ENCODE measurements at places on chromosomes 13 and 19.

- no peak for DNase-seq
Measured at GRCh38 chr19:14146789-14147216, 10.4 kb upstream of the ASF1B start.

- no peak for DNase-seq
Measured at GRCh38 chr19:39142630-39143029, 17.0 kb downstream of the PAK4 start.

DNA sequence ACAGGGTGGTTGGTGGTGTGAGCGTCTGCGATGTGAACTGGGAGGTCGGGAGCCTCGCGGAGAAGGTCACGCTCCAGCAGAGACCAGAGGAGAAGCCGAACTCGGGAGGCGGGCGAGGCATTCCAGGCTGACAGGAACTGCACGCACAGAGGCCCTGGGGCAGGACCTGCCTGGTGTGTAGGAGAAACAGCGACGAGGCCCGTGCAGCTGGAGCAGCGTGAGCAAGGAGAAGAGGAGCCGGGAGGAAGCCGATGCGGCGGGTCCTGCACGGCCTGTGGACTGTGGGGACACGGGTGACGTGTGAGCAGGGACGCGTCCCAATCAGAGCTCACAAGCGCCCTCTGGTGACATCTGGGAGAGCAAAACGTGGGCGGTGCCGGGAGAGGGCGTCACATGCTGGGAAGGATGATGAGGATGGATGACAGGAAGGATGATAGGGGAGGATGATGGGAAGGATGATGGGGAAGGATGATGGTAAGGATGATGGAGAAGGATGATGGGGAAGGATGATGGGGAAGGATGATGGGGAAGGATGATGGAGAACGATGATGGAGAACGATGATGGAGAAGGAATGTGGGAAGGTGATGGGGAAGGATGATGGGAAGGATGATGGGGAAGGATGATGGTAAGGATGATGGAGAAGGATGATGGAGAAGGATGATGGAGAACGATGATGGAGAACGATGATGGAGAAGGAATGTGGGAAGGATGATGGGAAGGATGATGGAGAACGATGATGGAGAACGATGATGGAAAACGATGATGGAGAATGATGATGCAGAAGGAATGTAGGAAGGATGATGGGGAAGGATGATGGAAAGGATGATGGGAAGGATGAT lies 16.1 kb upstream of the MADCAM1 start:
- DNase-seq = no peak

DNA sequence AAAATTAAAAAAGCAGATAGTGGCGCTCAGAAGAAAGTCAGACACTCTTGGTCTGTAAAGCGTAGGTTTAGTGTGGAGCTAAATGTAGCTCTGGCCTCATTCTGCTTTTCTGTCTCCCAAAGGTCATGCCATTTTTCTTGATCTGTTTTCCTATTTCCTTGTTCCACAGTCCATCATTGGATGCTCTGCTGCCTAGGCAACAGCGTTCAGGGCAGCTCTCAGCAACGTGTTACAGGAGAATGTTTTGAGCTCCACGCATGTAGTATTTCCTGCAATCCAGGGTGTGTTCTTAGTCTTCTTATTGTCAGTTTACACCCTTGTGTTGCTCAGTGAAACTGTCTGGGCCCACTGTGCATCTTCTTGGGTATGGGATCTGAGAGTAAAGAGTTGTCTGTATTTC lies 46.0 kb upstream of the PCDH8 start:
- DNase-seq = no peak

GRCh38 chr19:11007962-11008532 lies 47.2 kb downstream of the SMARCA4 start:
- no peak for DNase-seq

DNA sequence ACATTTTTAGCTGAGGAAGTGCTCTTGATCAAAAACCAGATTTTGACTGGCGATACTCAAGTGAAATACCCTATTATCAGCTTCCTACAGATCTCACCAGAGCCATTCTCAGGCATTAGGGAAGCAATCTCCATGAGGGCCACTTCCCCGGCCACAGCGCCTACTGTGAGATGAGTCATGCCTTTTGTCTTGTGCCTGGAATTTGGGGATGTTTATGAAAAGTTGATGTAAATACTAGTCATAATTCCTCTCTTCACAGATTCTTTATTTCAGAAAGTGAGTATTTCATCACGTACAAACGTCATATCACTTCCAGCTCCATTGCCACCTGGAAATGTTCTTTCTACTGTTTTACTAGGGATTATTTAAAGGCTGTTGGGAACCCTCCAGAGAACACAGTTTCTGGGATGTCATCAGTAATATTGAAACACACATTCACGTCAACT lies 25.3 kb upstream of the SLC46A3 start:
- DNase-seq = no peak

- no peak for DNase-seq
Measured at GRCh38 chr19:4487572-4487971, 15.5 kb downstream of the HDGFL2 start.

DNA sequence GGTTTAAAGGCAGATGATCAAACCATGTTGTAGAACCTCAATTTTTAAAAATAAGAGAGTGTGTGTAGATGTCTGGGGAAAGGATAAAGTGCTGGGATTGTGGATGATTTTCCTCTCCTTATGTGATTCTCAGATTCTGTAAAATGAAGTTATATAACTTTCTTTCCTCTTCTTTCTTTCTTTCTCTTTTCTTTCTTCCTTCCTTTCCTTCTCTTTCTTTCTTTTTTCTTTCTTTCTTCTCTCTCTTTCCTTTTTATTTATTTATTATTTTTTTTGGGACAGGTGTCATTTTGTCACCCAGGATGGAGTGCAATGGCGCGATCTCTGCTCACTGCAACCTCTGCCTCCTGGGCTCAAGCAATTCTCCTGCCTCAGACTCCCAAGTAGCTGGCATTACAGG lies 82.6 kb downstream of the GADD45B start:
- DNase-seq = no peak

- DNase-seq = no peak
Measured at GRCh38 chr13:75479102-75479740, 2.7 kb downstream of the TBC1D4 start.

- DNase-seq = no peak
Measured at GRCh38 chr19:5697022-5697889, 7.2 kb downstream of the RPL36 start.

DNA sequence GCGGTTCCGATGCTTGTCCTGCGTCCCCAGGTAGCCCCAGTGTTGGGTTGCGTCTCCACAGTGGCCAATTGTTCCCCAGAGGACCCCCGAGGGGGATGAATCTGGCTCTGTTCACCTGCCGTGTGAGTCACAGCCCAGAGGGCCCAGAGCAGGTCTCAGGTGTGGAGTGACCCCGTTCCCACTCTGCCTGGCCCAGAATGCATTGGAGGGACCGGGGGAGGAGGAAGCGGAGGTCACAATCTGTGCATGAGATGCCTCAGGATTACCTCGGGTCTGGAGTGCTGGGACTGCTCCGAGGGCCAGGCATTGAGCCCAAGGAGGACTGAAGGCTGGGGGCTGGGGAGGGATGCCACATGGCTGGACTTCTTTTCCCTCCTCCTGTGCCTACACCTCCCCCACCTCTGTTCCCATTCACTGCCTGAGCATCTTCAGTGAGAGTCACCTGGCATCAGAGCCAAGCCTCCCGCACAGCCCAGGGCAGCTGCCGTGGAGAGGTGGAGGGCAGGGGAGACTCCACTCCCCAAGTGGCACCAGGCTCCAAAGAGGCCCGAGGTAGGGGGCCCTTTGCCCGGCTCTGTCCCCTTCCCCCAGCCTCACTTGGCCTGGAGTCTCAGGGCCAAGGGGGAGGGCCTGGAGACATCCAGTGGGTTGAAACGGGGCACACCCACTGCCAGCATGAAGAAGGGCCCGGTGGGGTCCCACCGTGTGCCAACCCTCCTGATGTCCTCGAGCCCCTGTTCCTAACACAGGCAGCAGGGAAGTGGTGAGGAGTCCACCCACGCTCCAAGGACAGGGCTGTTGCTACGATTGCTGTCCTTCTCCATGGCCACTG lies 81.1 kb downstream of the CHST8 start:
- no peak for DNase-seq

- no peak for DNase-seq
Measured at GRCh38 chr13:73421310-73421912, 362.6 kb downstream of the KLF5 start.

DNA sequence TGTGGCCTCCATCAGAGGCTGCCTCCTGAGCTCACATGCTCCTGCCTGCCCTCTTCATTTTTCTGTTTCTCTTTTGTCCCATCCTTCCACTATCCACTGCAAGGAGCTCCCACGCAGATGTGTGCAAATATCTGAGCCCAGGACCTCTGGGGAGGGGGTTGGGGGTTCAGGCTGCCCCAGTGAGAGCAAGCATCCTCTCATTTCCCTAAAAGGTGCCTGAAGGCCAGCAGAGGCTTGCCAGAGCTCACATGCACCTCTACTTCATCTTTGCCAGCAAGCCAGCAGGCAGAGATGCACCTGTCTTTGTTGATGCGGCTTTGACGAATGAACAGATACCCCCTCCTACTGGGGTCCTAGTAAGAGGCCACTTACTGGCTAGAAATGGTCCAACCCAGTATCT lies 128.8 kb downstream of the FGF9 start:
- DNase-seq = no peak

Measured in activated T-helper 1 cell treated with anti-CD3 and anti-CD28 coated beads, Interleukin-12 subunit alpha, Interleukin-12 subunit beta, Interleukin-2, Interleukin-4 antibody, amounts not matched to agents 30 ng/mL and 10 ng/mL and 1 ng/mL, durations not matched to agents 14 hours and 24 hours and 36 hours (primary cell).